ENCODE measurements at places on chromosomes 16 and 17. TPM values are rescaled to one million over a fixed set of nuclear protein-coding genes. Genes with fewer than 3 reads are reported as not detected.

Gene VASN
- 10.3 TPM for total RNA-seq

Gene ZACN
- total RNA-seq: not detected

Gene ZNF688
- 1.8 TPM for total RNA-seq

Gene SPAG9
- total RNA-seq: 93.9 TPM

Gene SAMD14
- total RNA-seq: 1.4 TPM

Gene HSPB9
- total RNA-seq: not detected

Gene RRAD
- total RNA-seq: 1.4 TPM

Gene SOX8
- total RNA-seq: under 0.01 TPM

Gene CCL18
- not detected for total RNA-seq

Gene KRTAP2-2
- total RNA-seq: not detected

Gene TCAP
- under 0.01 TPM for total RNA-seq

Gene RSPRY1
- total RNA-seq: 62.2 TPM

Gene ITGAX
- 0.18 TPM for total RNA-seq

Gene DLX4
- not detected for total RNA-seq

Gene ACSM2A
- not detected for total RNA-seq

Gene CACNA1H
- 1.6 TPM for total RNA-seq

Gene FBXW10
- total RNA-seq: not detected

Gene ZCCHC14
- total RNA-seq: 2.5 TPM

Gene PRAC1
- total RNA-seq: not detected

Gene IRX3
- not detected for total RNA-seq

Gene AXIN1
- 11.9 TPM for total RNA-seq

Gene ADAM11
- total RNA-seq: 0.28 TPM

Gene ZG16
- total RNA-seq: not detected

Gene C17orf113
- under 0.01 TPM for total RNA-seq

Gene GOSR2
- total RNA-seq: 65.8 TPM

Gene TMEM219
- total RNA-seq: 47.0 TPM

Gene SEZ6L2
- 0.72 TPM for total RNA-seq

Measured in IMR-90 (cell line).